ENCODE measurements at places on chromosomes 2 and 18.

DNA sequence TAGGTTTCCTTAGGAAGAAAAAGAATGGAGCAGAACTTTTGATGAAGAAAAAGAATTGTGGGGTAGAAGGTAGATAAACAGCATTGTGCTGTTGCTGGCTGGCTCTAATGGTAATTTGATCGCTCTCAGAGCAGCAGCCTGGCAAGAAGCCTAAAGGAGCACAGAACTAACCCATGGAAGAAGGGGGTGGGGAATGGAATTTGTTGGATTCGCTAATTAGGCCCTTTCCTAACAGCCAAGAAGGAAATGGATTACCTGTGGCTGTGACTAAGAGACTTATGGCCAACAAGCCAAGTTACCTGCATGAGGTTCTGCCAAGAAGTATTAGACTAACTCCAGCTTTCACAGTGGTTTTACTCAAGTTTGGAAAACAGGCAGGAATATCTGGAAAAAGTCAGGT lies 210.6 kb downstream of the IKZF2 start:
- no peak for DNase-seq

DNA sequence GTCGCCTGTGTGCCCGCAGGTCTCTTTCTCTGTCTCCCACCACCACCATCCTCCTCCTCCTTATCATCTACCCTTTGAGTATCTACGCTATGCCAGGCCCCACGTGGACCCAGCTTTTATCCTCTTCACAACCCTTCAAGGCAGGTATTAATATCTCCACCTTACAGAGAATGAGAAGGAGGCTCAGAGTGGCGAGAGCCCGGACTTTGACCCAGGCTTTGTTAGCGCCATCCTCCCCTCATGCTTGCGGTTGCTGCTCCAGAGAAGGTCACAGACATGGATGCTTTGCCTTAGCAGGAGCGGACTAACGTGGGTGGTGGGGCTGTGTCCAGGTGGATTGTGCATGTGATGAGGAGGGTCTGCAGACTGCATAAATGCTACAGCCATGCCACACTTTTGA lies 119.8 kb downstream of the CELF4 start:
- DNase-seq, result no peak

DNA sequence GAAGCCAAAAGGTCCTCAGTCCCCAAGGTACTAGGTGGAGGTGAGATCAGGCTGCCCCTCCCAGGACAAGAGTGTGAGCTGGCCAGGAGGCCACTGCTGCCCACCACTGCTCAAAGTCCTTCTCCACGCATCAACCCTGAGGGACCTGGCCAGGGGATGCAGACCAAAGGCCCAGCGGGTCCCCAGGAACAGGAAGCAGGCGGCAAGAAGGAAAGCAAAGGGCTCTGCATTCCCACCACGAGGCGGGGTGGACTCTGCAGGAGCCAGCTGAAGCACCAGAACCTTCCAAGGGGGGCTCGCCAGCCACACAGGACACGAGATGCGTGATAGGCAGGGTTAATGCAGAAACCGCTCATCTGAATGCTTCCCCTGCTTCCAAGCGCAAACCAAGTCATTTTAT lies 67.4 kb downstream of the TFCP2L1 start:
- no peak for DNase-seq

GRCh38 chr2:14806613-14807012 lies 174.1 kb downstream of the LRATD1 start:
- no peak for DNase-seq

DNA sequence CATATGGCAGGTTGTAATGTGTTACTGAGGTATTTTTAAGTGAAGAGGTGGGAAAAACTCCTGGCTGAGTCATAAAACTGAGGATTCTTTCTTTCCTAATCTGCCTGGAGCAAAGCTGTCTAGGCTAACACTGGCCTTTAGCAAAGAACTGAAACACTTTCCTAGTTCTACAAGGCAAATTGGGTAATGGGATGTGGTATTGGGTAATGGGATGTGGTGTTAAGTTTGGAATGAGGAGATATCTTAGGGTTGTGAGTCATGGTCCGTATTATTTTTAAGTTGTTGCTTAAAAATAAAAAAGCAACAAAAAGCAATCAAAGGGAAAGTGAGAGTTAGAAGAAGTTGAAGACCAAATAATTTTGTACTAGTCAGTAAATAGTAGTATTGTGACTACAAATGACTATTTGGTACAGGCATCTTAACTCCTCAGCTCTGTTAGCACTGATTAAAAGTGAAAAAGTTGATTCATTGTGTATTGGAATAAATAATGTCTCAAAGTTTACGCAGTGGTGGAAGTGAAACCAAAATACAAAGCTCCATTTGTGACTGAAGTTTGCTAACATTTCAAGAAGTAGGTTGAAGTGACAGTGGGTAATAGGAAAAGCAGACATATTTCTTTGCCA lies 216.8 kb downstream of the CAMKMT start:
- DNase-seq, result no peak

Data from mesothelial cell of epicardium (in vitro differentiated cells).